IMR-90 (cell line): ENCODE measurements at places on chromosomes 2 and 18. TPM values are rescaled to one million over a fixed set of nuclear protein-coding genes. Genes with fewer than 3 reads are reported as not detected.

The COL4A4 gene
- 0.28 TPM in 1 of 2 replicates, not detected in the other for total RNA-seq

DNA sequence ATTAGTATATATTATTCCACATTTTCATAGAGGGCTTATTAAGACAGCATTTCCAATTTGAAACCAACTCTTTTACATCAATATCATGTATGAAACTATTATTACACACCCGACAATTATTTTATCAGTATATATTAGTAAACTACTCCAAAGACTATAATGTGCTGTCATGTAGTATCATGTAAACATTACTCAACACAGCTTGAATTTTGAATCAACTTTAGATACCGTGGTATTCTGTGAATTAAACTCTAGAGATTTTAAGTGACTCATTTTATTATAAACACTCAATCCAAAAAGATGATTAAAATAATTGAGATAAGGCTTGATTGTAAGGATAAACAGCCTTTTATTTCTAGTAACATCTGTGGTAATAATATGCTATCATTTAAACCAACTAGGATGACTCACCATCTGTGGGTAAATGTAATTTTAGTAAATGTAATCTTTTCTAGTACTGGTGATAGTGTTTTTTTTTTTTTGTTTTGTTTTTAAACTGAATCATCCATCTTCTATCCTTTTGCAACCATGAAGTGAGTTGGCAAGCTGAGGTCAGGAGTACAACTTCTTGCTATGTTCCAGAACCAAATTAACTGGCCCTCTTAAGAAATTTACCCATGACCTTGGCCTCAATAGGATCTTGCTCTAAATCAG lies 144.3 kb upstream of the SMAD7 start:
- H3K36me3 ChIP-seq, result peaks cover 7% of the 10 kb centered on the region; the same call in 1 of the 2 replicates
- peaks cover 6% of the 10 kb centered on the region for H3K4me1 ChIP-seq
- peak; percentile 92 for DNase-seq
- H3K27me3 ChIP-seq, result 0 out of 2 replicates have a peak, but pooled peaks cover 1% of the 10 kb centered on the region

DNA sequence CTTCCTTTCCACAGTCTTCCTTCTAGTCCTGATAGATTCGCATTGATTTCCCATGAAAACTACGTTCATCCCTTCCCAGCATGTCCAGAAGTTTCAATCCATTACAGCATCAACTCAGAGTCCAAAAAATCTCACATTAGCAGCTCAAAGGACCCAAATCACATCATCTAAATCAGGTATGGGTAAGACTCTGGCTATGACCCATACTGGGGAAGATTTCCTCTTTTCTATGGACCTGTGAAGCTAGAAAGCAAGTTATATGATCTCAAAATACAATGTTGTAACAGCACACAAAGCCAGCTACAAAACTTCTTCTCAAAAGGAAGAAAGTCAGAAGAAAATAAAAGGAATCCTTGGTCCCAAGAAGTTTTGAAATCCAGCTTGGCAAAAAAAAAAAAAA lies 5.7 kb upstream of the DCC start:
- H3K36me3 ChIP-seq, result no peaks in the 10 kb centered on the region
- no peaks in the 10 kb centered on the region for H3K4me1 ChIP-seq
- no peaks in the 10 kb centered on the region for H3K27me3 ChIP-seq
- no peak overlapping the region for H3K27ac ChIP-seq
- DNase-seq, result no peak
- no peak overlapping the region for H3K4me3 ChIP-seq

The FBLN7 gene
- total RNA-seq, result under 0.01 and 0.18 TPM in 2 replicates

The SLC23A3 gene
- total RNA-seq, result under 0.01 and 0.18 TPM in 2 replicates

The NTSR2 gene
- total RNA-seq, result not detected in 2 replicates

- DNase-seq, result no peak
- no peaks in the 10 kb centered on the region for H3K36me3 ChIP-seq
- H3K27me3 ChIP-seq, result no peaks in the 10 kb centered on the region
- no peaks in the 10 kb centered on the region for H3K4me1 ChIP-seq
Measured at GRCh38 chr2:2845806-2846315, 514.8 kb upstream of the MYT1L start.

DNA sequence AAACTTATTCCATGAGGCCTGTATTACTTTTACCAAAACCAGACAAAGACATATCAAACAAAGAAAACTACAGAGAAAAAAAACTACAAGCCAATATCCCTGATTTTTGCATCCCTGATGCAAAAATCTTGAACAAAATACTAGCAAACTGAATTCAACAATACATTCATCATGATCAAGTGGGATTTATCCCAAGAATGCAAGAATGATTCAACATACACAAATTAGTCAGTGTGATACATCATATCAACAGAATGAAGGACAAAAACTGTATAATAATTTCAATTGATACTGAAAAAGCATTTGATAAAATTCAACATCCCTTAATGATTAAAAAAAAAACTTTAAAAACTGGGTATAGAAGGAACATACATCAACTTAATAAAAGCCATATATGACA lies 106.8 kb downstream of the SLC39A10 start:
- DNase-seq, result peak; percentile 42
- no peaks in the 10 kb centered on the region for H3K27me3 ChIP-seq
- no peaks in the 10 kb centered on the region for H3K36me3 ChIP-seq
- no peak overlapping the region for H3K27ac ChIP-seq
- no peak overlapping the region for H3K4me3 ChIP-seq

The CNTNAP5 gene
- total RNA-seq, result not detected in 2 replicates

GRCh38 chr2:48574353-48575287 lies 43.0 kb upstream of the GTF2A1L start:
- H3K4me1 ChIP-seq, result no peaks in the 10 kb centered on the region
- H3K4me3 ChIP-seq, result no peak overlapping the region
- H3K27me3 ChIP-seq, result no peaks in the 10 kb centered on the region

The GPBAR1 gene
- total RNA-seq, result under 0.01 TPM in 1 of 2 replicates, not detected in the other

GRCh38 chr2:207813221-207813916 lies 43.7 kb upstream of the FZD5 start:
- no peak overlapping the region for H3K27ac ChIP-seq
- DNase-seq, result no peak
- no peaks in the 10 kb centered on the region for H3K36me3 ChIP-seq
- no peaks in the 10 kb centered on the region for H3K27me3 ChIP-seq
